Choroid plexus epithelial cell (primary cell): ENCODE measurements at places on chromosomes 7 and 10.

DNA sequence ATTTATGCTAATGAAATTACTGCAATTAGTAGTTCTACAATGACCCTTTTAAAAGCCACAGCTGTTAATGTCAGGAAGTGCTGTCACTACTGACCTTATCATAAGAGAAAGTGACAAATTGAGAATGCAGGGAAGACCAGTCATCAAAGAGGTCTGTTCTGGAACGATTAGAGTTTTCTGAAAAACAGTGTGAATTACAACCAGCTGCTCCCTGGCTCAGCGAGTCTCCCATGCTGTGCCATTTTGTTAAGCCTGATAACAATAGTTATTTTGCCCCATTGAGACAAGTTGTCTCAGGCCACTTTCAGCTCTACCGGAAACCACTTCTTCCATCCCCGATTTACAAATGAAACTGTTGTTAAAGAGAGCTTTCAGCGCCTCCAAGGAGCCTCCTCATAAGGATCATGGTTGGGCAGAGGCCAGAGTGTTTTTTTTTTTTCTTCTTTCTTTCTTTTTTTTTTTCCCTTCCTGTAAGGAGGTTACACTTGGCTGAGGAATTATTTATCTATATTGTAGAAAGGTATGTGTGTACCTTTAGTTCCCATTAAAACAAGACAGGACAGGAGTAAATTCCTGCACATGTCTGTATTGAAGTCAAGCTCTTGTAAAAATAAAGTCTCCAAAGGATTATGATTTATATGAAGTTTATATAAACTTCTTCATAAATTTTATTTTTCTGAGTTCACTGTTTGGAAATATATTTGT lies 173.6 kb downstream of the CDCA7L start:
- DNase-seq = peak; percentile 25

DNA sequence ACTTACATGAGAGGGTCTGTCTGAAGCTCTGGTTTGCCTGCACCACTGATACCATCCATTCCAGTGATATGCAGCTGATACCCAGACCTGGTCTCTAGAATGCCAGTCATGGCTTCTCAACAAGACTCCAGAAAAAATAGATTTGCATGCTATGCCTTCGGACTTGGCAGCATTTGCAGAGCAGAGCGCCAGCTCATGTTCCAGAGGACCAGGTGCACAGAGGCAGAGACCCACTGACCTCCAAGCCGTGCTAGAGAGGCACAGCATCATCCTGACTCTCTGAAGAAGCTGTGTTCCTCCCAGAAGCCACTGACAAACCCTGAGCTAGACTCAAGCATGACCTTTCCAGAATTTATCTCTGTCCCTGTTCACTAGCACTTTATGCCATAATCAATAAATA lies 6.9 kb upstream of the PRKAG2 start:
- DNase-seq = no peak

- DNase-seq = no peak
Measured at GRCh38 chr10:74307061-74307651, 156.1 kb downstream of the ADK start.

DNA sequence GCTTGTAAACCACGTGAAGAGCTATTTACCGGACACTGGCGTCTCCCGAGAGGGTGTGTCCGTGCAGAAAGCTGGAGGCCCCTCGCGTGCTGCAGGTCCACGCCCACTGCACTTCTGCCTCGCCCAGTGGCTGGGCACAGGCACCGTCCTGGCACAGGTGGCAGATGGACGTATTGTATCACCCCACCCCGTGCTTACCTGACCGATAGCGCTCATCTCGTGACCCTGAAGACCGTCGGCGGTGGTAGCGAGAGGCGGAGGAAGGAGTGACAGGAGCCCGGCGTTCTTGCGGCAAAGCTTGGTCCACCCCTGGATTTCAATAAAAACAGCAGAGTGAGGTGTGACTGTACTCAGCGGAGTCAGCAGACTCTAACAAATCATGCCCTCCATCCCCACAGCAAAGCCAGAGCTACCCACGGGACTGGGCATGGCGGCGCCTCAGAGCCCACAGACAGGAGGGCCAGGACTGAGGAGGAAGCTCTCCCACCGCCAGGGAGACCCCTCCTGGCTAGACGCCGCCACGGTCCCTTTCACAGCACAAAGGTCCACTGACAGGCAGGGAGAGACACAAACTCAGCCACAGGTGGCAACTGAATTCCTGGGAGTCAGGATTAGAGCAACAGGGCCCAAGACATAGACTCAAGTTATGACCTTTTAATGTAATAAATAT lies 217.1 kb downstream of the DIP2C start:
- DNase-seq = no peak

DNA sequence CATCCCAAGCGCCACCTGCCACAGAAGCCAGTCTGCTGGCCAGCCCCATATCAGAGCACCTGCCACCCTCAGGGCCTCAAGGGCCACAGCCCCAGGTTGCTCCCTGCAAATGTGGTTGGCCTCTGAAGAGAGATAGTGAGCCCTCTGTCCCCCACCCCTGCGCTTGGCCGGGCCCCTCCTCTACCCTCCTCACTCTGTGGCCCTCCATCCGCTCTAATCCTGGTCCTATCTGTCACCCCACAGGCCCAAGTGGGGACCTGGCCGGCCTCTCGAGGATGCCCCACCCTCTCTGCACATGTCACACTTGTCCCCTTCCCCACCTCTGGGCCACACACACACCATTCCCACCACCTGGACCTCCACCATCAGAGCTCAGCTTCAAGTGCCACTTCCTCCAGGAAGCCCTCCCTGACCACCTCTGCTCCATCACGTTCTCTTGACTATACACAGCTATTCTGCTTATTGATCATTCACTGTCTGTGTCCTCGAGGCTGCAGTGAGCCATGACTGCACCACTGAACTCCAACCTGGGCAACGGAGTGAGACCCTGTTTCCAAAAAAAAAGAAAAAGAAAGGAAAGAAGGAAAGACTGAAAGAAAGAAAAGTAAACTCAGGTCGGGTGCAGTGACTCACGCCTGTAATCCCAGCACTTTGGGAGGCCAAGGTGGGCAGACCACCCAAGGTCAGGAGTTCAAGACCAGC lies 42.4 kb downstream of the TNRC18 start:
- no peak for DNase-seq

GRCh38 chr10:1963341-1963740 lies 226.0 kb upstream of the ADARB2 start:
- no peak for DNase-seq

DNA sequence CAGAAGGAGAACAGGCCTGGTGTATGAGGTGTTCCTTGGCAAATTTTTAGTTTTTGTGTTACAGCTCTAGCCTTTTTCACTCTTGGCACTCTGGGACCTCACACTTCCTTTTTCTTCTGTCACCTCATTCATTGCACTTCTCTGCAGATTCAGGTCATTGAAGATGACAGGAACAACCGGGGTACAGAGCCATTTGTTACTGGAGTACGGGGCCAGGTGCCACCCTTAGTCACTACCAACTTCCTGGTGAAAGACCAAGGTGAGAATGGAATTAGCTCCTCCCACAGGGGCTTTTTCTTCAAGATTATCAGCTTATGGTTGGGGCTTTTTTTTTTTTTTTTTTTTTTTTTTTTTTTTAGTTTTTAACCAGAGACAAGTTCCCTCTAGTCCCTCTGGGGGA lies 18.5 kb upstream of the CHCHD1 start:
- no peak for DNase-seq

GRCh38 chr7:126302639-126303038 lies 950.1 kb downstream of the GRM8 start:
- DNase-seq = no peak

- DNase-seq = no peak
Measured at GRCh38 chr10:12795315-12796110, 206.0 kb downstream of the CCDC3 start.

GRCh38 chr10:91345716-91346115 lies 64.4 kb upstream of the HECTD2 start:
- DNase-seq = no peak

- DNase-seq = no peak
Measured at GRCh38 chr7:27245798-27246691, 3.4 kb downstream of the EVX1 start.

DNA sequence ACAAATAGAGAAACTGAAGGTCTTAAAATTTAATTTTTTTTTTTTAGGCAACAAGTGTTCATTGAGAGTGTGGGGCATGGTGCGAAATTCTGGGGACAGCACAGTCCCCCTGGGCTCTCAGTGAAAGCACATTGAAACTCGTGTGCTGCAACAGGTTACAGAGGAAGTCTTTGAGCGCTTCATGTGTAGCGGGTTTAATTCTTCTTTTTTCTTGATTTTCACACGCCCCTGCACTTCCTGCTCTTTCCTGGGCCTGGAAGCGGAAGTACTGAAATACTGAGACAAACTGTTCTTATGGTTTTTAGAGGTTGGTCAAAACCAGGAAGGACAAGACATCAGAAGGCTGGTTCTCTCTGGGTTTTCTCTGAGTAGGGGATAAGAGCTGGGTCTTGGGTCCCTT lies 203.5 kb downstream of the PTEN start:
- DNase-seq = no peak

DNA sequence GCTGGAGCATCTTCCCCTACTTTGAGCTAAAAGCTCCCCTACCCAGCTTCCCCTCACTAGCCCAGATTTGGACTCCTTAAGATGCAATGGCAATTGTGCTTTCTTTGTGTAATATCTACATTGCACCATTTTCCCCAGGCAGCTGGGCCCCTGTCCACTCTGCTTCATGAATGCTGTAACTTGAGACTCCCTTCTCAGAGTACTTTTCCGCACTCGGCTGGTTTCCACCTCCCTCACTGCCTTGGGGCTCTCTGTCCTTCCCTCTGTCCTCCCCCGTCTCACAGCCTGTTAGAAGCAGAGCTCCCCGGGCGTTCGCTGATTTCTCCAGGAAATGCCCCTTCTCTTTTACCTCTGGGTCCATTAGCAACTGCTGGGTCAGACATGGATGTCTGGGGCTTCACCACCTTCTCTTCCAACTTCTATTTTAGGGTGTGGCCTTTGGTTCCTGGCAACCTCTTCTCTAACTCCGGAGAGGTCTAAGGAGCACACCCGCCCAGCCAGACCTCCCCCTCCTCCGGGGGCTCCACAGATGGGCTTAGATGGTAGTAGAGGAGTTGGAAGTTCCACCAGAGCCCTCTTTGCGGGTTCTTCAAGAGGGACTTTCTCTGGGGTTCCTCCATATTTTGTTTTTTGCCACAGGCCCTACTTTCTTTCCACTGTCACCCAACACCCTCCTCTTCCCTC lies 2.9 kb upstream of the TMEM72 start:
- DNase-seq = peak; percentile 82

DNA sequence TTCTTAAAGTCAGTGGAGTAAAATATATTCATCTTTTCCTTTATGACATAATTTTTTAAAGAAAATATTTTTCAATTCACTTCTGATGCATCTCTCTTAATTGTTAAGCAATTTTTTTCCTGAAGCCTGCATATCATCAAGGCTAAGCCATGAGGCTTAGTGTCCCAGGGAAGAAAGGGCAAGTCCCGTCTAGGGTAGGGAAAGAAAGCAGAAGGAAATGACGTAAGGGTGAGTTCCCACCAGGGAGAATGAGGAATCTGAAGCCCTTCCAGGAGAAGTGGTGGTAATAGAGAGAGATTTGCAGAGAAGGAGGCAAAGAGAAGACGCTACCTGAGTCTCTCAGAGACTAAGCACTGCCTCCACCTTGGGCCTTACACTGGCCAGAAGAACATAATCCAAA lies 96.8 kb upstream of the NFE2L3 start:
- no peak for DNase-seq

DNA sequence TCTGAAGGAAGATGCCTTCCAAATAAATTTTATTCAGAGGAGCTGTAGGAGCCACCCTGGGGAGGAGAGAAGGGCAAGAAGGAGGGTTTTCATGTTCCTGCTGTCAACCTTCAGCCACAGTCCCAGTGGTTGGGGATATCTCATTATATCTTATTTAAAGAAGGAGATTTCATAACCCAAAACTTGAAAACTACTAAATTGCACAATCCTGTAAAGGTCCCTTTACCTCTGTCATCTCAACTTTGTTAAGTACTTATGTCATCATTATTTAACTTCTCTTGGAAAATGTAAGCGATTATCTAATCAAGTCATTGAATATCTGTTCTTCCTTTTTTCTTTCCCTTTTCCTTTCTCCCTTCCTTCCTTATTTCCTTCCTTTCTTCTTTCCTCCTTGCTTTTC lies 794.5 kb upstream of the IGFBP3 start:
- DNase-seq = peak; percentile 42

- no peak for DNase-seq
Measured at GRCh38 chr7:134639061-134639460, 7.6 kb upstream of the BPGM start.

GRCh38 chr7:93238748-93239147 lies 6.6 kb downstream of the VPS50 start:
- no peak for DNase-seq

DNA sequence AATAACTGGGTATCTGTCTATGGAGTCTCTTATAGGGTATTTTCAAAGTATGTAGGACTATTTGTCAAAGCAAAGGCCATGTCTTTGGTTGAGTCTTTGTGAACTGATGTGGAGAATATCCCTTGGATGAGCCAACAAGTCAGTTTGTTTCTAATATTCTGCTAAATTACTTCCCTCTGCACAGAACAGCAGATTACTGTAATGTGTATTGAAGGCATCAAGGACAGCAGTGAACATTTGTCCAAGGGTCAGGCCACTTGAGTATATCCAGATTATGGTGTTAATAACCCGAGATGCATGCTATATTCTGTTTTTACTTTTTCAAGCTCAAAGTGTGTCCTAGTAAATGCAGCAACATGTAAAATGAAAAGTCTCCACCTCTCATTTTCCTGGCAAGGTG lies 144.2 kb upstream of the GLI3 start:
- no peak for DNase-seq

GRCh38 chr7:76225379-76225778 lies 23.7 kb downstream of the SRRM3 start:
- DNase-seq = peak; percentile 41

DNA sequence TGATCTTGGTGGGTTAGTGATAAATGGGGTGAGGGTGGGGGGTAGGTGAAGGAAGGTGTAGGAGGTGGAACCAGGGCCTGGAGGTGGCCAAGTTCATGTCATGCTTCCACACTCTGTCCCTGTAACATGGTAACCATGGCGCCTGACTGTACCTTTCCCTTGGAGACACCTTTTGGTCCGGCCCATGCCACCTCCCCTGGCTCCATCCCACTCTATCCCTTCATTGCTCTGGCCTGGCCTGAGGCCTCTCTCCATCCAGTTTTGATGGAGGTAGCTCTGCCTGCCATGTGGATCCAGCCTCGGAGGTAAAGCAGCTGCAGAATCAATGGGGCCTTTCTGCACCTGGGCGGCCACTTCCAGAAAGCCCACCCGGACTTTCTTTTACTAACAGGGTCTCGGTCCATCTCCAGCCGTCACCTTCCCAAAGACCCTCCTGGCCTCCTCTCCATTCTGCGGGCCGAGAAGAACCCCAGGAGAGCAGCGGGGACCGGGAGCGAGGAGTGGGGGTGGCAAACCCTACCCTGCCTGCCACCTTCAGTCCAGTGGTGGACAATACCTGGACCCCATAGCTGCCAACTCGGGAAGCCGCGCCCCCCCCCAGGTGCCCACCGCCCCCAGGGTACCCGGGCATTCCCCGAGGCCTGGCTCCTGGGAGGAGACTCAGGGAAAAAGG lies 504 bp upstream of the TRRAP start:
- DNase-seq = no peak

- DNase-seq = no peak
Measured at GRCh38 chr10:74875966-74876365, 49.6 kb downstream of the KAT6B start.
